ENCODE measurements at places on chromosomes 5 and 9.

DNA sequence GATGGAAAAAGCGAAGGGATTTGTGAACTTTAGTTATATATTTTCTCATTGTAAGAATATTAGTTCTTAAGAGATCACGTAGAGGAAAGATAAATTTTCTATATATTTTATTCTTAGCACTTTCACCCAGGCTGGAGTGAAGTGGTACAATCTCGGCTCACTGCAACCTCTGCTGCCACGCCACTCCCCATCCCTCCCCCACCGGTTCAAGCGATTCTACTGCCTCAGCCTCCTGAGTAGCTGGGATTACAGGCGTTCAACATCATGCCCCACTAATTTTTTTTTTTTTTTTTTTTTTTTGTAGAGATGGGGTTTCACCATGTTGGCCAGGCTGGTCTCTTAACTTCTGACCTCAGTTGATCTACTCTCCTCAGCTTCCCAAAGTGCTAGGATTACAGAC lies 42.6 kb downstream of the RAB24 start:
- DNase-seq = no peak

- no peak for DNase-seq
These were observed 31.1 kb downstream of the CCNJL start for GRCh38 chr5:160281275-160281674.

GRCh38 chr9:21761309-21761901 lies 41.0 kb upstream of the MTAP start:
- no peak for DNase-seq

GRCh38 chr5:111168608-111169007 lies 55.6 kb upstream of the CAMK4 start:
- DNase-seq = no peak

- DNase-seq = no peak
These were observed 122.9 kb downstream of the BASP1 start for GRCh38 chr5:17340379-17340778.

Data from SHP77 (cell line).